ENCODE measurements at places on chromosomes 7 and 10.

- no peak for DNase-seq
Measured at GRCh38 chr7:128025819-128026218, 5.4 kb downstream of the LRRC4 start.

GRCh38 chr7:1761774-1762173, 91.7 kb downstream of the ELFN1 start:
- no peak for DNase-seq

DNA sequence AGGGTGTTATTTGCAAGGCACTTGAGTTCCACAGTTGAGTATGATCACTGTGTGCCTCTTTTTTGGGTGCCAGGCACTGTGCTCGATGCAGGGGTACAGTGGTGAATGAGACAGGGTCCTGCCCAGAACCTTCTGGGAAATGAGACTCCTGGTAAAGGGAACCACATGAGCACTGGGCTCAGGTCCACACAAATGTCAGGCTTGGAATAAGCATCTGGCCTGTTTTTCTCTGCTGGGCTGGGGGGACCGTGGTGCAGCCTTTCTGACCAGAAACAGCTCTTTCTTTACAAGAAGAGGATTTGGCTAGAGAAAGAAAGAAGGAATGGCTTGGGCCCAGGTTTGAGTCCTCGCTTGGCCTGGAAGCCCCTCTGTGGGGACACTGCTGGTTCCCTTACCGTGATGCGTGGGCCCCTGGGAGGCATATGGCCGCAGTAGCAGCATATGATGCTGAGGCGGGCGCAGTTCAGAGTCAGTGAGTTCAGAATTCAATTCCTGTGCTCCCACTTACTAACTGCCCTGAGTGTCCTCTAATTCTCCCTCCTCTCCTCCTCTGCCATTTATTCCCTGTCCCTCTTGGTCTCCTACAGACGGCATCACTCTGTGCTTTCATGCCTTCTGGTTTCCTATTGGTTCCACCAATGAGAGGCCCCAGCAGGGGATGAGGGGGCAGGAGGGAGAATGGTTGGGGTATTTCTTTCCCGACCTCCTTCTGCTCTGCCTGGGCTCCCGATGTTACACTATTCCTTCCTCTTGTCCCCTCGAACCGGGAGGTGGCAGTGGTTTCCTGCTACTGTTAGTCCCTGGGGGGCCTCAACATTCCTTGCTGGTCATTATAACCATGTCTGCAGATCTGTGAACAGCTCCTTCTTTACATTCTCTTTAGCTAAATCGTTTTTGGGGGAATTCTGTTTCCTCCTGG, 9.6 kb upstream of the KCP start:
- no peak for DNase-seq

DNA sequence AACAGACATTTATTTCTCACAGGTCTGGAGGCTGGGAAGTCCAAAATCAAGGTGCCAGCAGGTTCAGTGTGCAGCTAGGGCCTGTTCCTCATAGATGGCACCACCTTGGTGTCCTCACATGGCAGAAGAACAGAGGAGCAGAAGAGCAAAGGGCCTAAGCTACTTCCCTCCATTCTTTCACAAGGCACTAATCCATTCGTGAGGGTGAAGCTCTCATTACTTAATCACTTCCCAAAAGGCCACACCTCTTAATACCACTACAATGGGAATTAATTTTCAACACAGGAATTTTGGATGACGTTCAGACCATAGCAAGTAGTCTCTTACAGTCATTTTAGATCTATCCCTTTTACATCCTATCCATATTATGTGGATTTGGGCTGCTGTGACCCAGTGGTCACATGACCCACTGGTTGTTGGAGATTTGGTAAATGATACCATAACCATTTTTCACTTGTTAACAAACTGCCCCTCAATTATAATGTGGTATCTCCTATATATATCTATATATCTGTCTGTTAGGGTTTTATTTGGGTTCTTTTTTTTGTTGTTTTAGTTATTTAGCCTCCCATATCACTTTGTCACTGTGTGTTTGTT, 63.4 kb downstream of the BBS9 start:
- DNase-seq = no peak

DNA sequence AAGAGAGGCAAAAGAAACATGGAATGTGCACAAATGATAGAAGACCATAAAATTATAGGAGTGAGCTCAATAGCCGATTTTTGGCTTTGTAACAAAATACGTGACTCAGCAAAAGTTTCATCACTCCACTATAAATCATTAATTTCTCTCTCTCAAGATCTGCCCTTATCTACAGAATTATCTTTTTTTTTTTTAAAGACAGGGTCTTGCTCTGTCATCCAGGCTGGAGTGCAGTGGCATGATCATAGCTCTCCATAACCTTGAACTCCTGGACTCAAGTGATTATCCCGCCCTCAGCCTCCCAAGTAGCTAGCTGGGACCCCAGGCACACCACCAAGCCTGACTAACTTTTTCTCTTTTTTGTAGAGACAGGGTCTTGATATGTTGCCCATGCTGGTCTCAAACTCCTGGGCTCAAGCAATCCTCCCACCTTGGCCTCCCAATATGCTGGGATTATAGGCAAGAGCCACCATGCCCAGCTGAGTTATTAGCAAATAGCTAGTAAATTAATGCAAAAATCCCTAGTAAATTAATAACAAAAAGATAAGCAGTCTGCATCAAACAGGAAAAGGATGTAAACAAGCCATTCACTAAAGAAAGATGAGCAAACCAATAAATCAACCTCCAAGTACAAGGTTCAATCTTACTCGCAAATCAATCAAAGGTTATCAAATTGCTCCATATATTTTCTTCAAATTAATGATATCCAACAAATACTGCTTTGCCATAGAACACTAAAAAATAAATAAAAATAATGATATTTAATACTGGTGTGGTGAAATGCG, 450.7 kb downstream of the PARD3 start:
- no peak for DNase-seq

Measured in putamen (tissue), 1 donor.